ENCODE measurements at places on chromosomes 7 and 10.

GRCh38 chr10:84375011-84375410, 46.6 kb downstream of the CCSER2 start:
- DNase-seq = no peak

DNA sequence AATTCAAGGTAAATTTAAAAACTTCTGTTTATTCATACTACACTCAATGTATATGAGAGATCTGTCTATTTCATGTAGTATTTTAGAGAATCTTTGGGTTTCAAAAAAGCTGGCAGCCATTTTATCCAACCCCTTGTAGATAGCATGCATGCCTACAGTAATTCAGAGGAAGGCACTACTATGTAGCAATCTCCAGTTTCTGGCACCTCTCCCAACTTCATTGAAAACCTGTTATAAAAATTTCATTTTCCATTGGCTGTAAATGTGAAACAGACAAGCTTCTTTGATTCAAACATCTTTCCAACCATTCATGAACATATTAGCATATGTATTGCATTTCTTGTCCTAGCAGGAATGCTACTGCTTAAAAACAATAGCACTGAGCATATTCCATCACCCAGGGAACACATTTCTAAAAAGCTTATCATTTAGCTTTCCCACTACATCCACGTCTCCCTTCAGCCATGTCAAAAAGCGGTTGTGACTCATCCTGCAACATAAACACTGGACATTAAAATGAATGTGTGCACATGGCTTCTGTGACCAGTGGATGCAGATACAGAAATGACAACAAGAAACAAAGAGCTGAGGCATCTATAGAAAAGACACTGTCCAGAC, 330.4 kb upstream of the AOAH start:
- DNase-seq = no peak

GRCh38 chr7:1275451-1276381, 43.0 kb downstream of the UNCX start:
- no peak for DNase-seq

GRCh38 chr7:28026237-28026636, 154.4 kb downstream of the JAZF1 start:
- DNase-seq = no peak

DNA sequence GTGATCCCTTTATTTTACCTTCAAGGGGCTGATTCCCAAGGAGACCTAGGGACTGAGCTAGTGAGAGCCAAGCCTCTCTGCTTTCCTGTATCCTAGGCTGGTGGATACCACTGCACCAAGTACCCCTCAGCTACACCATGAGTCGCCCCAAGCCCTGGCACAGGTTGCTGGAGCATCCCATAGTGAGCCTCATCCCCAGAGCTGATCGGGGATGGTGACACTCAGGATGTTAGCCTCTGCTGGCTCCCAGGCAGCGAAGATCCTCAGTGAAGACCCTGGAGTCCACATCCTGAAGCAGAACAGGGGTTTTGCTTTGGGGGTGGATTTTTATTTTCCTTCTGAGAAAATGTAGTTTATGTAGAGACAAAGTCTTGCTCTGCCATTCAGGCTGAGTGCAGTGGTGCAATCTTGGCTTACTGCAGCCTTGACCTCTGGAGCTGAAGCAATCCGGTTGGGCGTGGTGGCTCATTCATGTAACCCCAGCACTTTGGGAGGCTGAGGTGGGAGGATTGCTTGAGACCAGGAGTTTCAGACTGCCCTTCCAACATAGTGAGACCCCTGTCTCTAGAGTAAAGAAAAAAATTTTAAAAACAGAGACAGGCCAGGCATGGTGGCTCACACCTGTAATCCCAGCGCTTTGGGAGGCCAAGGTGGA, 12.5 kb upstream of the ZNF212 start:
- no peak for DNase-seq

DNA sequence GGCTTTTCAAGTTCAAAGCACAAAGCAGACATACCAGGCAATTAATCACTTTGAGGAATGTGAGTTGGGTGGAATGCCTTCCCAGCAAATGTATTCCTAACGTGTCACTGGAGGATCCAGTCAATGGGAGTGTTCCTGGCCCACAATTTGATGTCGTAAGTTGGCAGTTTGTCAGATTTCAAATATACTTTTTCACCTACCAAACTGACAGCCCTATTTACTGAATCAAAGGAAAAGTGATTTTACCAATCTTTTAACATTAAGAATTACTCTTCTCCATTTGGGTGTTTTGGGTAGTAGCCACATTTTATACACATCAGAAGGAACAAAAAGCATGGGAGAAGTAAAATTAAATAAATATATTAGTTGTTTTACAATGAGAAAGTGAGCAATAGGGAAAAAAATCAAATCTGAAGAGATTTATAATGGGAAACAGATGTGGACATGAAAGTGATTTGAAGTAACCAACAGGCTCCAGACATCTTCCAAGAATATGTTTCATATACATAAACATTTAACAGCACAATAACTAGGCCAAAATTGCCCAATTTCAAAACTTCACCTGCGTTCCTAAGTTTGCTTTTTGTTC, 222.9 kb downstream of the MTERF1 start:
- no peak for DNase-seq

DNA sequence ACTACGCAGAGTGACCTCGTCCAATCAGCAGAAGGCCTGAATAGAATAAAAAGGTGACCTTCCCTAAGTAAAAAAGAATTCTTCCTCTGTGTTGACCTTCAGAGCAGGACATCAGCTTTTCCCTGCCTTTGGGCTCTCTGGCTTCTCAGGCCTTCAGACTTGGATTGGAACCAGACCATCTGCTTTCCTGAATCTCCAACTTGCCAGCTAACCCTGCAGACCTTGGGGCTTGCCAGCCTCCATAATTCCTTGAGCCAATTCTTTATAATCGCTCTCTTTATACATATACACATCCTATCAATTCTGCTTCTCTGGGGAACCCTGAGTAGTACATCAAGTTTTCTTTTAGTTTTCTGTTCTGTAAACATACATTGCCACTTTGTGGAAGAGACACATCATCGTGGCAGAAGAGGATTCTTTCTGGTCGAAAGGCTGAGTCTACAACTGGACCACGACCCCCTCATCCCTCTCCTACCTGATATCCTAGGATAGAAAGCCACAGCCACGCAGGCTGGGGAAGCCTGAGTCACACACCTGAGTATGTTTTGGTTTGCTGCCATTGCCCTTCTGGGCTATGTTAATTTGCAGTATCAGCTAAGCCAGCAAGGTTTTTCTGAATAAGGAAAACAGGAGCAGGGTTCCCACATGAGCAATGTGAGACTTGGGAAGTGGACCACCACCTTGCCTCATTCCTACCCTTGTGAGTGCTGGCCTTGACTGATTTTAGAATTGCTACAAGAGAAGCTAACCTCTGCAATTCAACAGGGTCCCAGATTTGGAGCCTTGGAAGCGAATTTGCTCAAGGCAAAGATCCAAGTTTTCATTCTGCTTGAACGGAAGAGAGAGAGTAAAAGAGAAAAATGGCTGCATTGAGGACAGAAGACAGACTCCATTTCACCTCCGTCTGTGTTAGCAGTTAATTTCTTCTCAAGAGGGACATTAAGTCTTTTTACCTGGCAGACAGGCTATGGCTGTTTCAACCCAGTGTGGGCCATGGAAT, 445.2 kb upstream of the FZD8 start:
- no peak for DNase-seq

GRCh38 chr7:23129036-23129435, 23.5 kb downstream of the KLHL7 start:
- no peak for DNase-seq

GRCh38 chr10:122244001-122244975, 26.8 kb upstream of the BTBD16 start:
- no peak for DNase-seq

GRCh38 chr7:136891850-136892249, 23.4 kb downstream of the CHRM2 start:
- DNase-seq = no peak

- no peak for DNase-seq
Measured at GRCh38 chr7:21912305-21912704, 33.4 kb downstream of the CDCA7L start.

DNA sequence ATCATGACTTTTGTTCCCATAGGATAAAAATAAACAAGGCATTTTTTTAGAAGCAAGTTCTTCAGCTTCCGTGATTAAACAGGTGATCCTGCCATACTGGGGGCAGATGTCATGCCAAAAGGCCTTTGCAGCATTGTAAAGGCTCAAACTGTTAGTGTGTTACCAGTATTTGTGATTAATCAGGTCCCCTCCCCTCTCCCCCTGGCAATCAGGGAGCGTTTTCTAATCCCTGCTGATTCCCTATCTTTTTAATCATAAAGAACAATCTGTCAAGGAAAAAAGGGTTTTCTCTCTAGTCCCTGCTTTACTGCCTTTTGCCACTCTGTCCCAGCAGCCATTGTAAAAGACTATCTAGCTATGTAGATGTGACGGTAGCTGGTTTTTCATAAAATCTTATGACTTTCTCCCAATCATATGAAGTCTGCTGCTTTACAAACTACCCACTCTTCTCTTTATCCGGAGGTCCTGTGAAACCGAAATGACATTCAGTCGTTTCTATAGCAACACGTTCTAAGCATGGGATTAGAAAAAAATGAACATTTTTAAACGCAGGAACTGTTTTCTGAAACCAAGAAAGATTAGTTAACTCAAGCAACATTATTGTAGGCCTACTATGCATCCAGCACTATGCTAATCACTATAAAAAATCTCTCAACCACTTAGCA, 210.9 kb downstream of the RNLS start:
- DNase-seq = no peak

GRCh38 chr10:28294809-28295208, 8.1 kb downstream of the MPP7 start:
- DNase-seq = no peak

GRCh38 chr7:99825452-99825851, 2.4 kb upstream of the CYP3A43 start:
- DNase-seq = no peak

GRCh38 chr7:151865070-151865670, 11.7 kb downstream of the PRKAG2 start:
- DNase-seq = no peak

- no peak for DNase-seq
Measured at GRCh38 chr7:116478834-116479233, 20.7 kb upstream of the CAV2 start.

- no peak for DNase-seq
Measured at GRCh38 chr7:116195451-116195850, 14.9 kb upstream of the TES start.

GRCh38 chr7:138208864-138209263, 132.6 kb downstream of the AKR1D1 start:
- DNase-seq = no peak

GRCh38 chr10:30057421-30057841, 2.0 kb downstream of the JCAD start:
- DNase-seq = no peak

DNA sequence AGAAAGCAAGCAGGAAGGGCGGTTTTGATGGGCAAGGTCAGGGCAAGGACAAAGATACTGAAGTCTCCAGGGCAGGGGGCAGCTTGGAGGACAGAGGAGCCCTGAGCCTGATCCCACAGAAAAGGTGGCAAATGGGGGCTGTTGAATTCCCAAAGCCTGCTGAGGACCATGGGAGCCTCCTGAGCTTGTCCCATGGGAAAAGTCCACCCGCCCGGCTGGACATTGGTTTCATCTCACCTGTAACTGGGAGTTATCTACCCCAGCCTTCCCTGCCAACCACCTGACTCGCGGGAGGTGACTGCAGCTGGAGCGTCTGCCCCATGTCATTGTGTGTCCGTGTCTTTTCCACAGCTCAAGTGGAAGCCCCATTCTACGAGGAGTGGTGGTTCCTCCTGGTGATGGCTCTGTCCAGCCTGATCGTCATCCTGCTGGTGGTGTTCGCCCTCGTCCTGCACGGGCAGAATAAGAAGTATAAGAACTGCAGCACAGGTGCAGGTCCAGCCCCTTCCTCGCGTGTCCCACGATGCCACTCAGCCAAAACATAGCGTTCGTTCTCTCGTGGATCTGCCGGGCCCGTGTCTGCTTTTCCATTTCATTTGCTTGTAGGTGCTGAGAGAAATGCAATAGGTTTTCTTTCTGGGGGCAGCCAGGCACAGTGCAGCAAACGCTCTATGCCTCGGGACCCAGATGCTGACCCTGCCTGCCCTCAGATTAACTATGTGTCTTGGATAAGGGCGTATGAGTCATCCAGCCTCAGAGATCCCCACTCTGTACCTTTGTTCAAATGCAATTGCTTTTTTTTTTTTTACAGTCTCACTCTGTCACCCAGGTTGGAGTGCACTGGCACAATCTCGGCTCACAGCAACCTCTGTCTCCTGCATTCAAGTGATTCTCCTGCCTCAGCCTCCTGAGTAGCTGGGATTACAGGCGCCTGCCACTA, 444.5 kb upstream of the FOXK1 start:
- DNase-seq = no peak

DNA sequence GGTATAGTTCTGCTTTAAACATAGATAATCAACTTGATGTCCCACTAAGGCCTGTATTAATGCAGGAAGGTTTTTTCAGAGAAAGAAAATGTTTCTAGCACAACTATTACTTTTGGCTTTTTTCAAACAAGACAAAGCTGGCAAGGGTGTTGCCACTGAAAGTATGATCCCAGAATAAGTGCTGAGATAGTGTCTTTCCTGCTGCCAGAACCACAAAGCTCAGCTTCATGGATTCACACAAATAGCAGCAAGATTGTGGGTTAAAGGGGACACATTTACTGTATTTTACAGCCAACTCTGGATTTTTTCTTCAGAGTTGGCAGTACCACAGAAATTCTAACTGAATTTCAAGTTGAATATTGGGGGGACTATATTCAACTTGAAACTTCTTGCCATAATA, 4.3 kb downstream of the NCOA4 start:
- no peak for DNase-seq

- DNase-seq = no peak
Measured at GRCh38 chr10:50582766-50583762, 40.7 kb downstream of the SGMS1 start.

GRCh38 chr10:84825330-84825729, 496.9 kb downstream of the CCSER2 start:
- DNase-seq = no peak

- DNase-seq = no peak
Measured at GRCh38 chr7:148733496-148733895, 34.8 kb downstream of the CUL1 start.

DNA sequence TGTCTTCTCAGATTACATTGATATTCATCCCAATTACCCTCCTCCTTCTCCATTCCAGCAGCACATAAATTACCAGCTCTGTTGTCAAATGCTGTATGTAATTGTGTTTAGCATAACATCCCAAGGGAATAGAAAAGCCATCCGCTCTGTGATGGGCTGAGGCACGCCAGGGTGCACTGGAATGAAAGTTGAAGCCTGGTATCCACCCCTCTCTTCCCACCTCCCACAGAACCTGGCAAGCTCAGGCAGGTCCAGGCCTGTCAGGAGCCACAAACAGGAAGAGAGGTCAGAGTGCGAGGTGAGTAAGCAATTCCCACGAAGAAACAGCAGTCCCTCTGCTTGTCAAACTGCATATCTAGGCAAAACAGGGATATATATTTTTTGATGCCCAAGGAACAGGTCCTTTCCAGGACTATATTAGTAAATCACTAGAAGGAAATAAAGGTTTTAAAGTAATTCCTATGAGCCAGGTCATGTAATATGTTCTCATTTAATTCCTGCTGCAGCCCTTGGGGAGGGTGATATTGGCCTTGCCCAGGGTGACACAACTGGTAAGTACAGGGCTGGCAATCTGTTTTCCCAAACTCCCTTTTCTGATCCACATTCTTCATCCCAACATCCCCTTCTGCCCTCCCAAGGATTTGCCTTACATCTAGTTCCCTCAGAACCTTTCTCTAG, 155.6 kb upstream of the GHITM start:
- no peak for DNase-seq
